A549 treated with ZK216348 at 1 μM for 4 hours (cell line): ENCODE measurements at places on chromosomes 12 and 14. TPM values are rescaled to one million over a fixed set of nuclear protein-coding genes. Genes with fewer than 3 reads are reported as not detected.

The SPATS2 gene
- 25.2 to 32.9 TPM (median 30.7 TPM) in 5 replicates for total RNA-seq

The C3AR1 gene
- total RNA-seq: not detected in 5 replicates

The ESRRB gene
- 0.09 to 0.36 TPM (median 0.26 TPM) in 5 replicates for total RNA-seq

The MIPOL1 gene
- total RNA-seq: 1.6 to 5.2 TPM (median 2.7 TPM) in 5 replicates

The RHEBL1 gene
- total RNA-seq: 2.8 to 4.8 TPM (median 4.3 TPM) in 5 replicates

The LRCOL1 gene
- total RNA-seq: not detected in 5 replicates

The SYCP3 gene
- total RNA-seq: not detected in 5 replicates

The CLEC2A gene
- total RNA-seq: not detected in 5 replicates

The KRT71 gene
- total RNA-seq: not detected in 5 replicates

The RAP1B gene
- total RNA-seq: 169 to 296 TPM (median 173 TPM) in 5 replicates

The WNT5B gene
- total RNA-seq: 0.95 to 4.2 TPM (median 2.4 TPM) in 5 replicates

The IGF1 gene
- total RNA-seq: not detected in 5 replicates

The GPR162 gene
- total RNA-seq: 0.39 to 0.87 TPM (median 0.56 TPM) in 5 replicates

The SLCO1A2 gene
- 0.02 TPM in 1 of 5 replicates, not detected in the others for total RNA-seq

The FERMT2 gene
- 31.7 to 54.9 TPM (median 44.3 TPM) in 5 replicates for total RNA-seq

The PIANP gene
- 0.68 to 1.3 TPM (median 0.97 TPM) in 5 replicates for total RNA-seq

The INHBC gene
- total RNA-seq: 0.07 TPM in 1 of 5 replicates, not detected in the others

The OTUB2 gene
- total RNA-seq: 3.1 to 4.8 TPM (median 3.8 TPM) in 5 replicates

The KRT78 gene
- total RNA-seq: 0.24 TPM in 1 of 5 replicates, not detected in the others

The BIN2 gene
- 0.09 to 0.19 TPM (median 0.14 TPM) in 4 of 5 replicates, not detected in the other for total RNA-seq

The NANOG gene
- total RNA-seq: not detected in 5 replicates
